Aorta (tissue), 5 donors: ENCODE measurements at places on chromosomes 12 and 14. TPM values are rescaled to one million over a fixed set of nuclear protein-coding genes. Genes with fewer than 3 reads are reported as not detected.

DNA sequence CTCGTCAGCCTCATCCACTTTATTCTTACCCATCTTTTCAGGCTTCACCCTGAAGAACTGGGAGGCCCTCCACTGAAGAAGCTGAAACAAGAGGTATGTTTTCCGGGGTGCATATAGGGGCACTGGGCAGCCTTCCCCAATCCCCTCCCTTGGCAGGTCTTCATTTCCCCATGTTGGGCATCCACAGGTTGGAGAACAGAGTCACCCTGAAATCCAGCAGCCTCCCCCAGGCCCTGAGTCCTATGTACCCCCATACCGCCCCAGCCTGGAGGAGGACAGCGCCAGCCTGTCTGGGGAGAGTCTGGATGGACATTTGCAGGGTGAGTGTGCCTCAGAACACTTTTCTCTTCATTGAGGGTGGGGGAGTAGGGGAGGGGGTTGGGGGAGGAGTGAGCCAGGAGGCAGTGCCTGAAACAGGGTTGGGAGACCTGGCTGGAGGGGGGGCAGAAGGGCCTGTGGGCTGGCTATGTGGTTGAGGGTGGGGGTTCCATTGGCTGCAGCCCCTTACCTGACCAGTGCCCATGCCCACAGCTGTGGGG, 4.0 kb downstream of the NAB2 start:
- no peaks in the 10 kb centered on the region for H3K27me3 ChIP-seq
- H3K4me3 ChIP-seq, result no peak overlapping the region
- peaks cover 6% of the 10 kb centered on the region for H3K4me1 ChIP-seq
- no peak for DNase-seq
- no peak overlapping the region for H3K27ac ChIP-seq

DNA sequence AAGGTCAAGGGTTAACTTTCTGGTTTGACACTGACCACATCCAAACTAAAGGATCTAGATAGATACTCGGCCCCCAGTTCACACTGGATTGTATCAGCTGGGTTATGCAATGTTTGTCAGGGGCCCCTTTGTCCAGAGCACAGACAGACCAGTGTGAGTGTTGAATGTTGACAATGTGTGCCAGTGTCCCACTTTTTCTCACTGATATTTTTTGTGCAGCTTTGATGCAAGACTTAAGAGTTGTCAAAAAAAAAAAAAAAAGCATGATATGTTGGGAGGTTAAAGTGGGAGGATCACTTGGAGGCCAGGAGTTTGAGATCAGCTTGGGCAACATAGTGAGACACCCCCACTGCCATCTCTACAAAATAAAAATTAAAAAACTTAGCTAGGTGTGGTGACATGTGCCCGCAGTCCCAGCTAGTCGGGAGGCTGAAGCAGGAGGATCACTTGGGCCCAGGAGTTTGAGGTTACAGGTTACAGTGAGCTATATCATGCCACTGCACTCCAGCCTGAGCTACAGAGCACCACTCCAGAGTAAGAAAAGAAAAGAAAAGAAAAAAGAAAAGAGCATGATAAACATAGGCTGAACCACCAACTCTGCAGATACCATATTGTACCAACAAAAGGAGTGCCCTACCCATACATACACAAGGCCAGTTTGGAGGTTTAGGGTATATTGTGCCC, 97.5 kb downstream of the LGR5 start:
- DNase-seq, result no peak
- no peak overlapping the region for H3K27ac ChIP-seq
- H3K36me3 ChIP-seq, result no peaks in the 10 kb centered on the region
- H3K4me1 ChIP-seq, result no peaks in the 10 kb centered on the region
- H3K4me3 ChIP-seq, result no peak overlapping the region

GRCh38 chr14:65815127-65815526, 402.6 kb downstream of the FUT8 start:
- no peak for DNase-seq
- H3K4me1 ChIP-seq, result no peaks in the 10 kb centered on the region
- no peaks in the 10 kb centered on the region for H3K36me3 ChIP-seq

DNA sequence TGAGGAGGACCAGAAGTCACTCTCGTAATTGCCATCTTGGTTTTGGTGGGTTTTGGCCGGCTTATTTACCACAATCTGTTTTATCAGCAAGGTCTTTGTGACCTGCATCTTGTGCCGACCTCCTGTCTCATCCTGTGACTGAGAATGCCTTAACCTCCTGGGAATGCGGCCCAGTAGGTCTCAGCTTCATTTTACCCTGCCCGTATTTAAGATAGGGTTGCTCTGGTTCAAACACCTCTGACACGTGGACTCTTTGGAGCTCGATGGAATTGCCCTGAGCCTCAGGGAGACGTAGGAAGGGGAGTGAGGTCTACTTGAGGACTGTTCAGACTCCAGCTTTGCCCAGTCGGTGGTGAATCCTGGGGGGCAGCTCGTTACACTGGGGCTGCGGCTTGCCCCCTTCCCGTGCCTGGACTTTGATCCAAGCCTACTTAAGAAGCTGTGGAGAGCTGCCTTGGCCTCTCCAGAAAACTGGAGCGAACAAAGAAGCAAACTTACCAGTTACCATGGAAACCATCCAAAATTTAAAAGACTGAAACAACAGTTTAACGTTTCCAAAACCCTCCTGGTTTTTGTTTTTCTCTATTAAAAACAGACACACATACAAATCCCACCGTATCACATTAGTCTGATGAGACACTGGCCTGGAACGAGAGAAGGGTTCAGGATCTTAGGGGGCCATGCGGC, 28.0 kb downstream of the CALM1 start:
- H3K4me3 ChIP-seq, result no peak overlapping the region
- H3K27me3 ChIP-seq, result no peaks in the 10 kb centered on the region
- H3K4me1 ChIP-seq, result no peaks in the 10 kb centered on the region
- peak; percentile 53 for DNase-seq
- H3K36me3 ChIP-seq, result no peaks in the 10 kb centered on the region

GRCh38 chr12:104478396-104479122, 21.8 kb downstream of the CHST11 start:
- no peak overlapping the region for H3K27ac ChIP-seq
- H3K4me3 ChIP-seq, result no peak overlapping the region
- no peaks in the 10 kb centered on the region for H3K4me1 ChIP-seq
- no peak for DNase-seq
- H3K27me3 ChIP-seq, result no peaks in the 10 kb centered on the region

- no peak overlapping the region for H3K27ac ChIP-seq
- no peak for DNase-seq
- no peaks in the 10 kb centered on the region for H3K36me3 ChIP-seq
- no peaks in the 10 kb centered on the region for H3K27me3 ChIP-seq
- H3K4me3 ChIP-seq, result no peak overlapping the region
These were observed 31.3 kb upstream of the SSTR1 start for GRCh38 chr14:38176379-38176778.

DNA sequence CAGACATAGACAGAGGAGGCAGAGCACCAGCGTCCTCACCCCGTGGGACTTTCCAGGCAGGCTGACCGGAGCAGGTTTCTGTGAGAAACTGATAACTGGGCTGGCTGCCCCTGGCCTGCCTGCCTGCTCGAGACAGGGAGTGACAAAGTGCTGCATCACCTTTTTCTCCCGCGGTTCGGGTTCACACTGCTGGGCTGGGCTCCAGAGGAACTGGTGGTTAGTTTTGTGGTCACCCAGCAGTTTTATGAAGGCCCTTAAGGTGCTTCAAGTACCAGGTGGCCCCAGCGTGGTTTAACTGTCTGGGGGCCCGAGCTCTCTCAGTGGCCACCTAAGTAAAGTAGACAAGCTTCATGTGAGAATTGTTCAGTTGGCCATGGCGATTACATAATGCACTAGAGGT, 1073.6 kb downstream of the BCL11B start:
- DNase-seq, result no peak
- H3K36me3 ChIP-seq, result no peaks in the 10 kb centered on the region
- no peaks in the 10 kb centered on the region for H3K27me3 ChIP-seq
- no peaks in the 10 kb centered on the region for H3K4me1 ChIP-seq
- H3K27ac ChIP-seq, result no peak overlapping the region
- H3K4me3 ChIP-seq, result no peak overlapping the region

GRCh38 chr14:57388067-57388466, 2.3 kb upstream of the NAA30 start:
- DNase-seq, result no peak
- no peaks in the 10 kb centered on the region for H3K36me3 ChIP-seq
- no peak overlapping the region for H3K27ac ChIP-seq
- peaks cover 3% of the 10 kb centered on the region for H3K4me1 ChIP-seq
- H3K4me3 ChIP-seq, result no peak overlapping the region
- no peaks in the 10 kb centered on the region for H3K27me3 ChIP-seq

- H3K4me3 ChIP-seq, result no peak overlapping the region
- H3K27me3 ChIP-seq, result no peaks in the 10 kb centered on the region
- H3K4me1 ChIP-seq, result no peaks in the 10 kb centered on the region
- H3K36me3 ChIP-seq, result no peaks in the 10 kb centered on the region
- H3K27ac ChIP-seq, result no peak overlapping the region
- DNase-seq, result no peak
These were observed 118.7 kb downstream of the KSR2 start for GRCh38 chr12:117850048-117850447.

GRCh38 chr12:117408161-117408791, 46.9 kb upstream of the NOS1 start:
- no peak overlapping the region for H3K4me3 ChIP-seq
- no peaks in the 10 kb centered on the region for H3K36me3 ChIP-seq
- no peak overlapping the region for H3K27ac ChIP-seq
- H3K27me3 ChIP-seq, result no peaks in the 10 kb centered on the region
- peak; percentile 50 for DNase-seq

DNA sequence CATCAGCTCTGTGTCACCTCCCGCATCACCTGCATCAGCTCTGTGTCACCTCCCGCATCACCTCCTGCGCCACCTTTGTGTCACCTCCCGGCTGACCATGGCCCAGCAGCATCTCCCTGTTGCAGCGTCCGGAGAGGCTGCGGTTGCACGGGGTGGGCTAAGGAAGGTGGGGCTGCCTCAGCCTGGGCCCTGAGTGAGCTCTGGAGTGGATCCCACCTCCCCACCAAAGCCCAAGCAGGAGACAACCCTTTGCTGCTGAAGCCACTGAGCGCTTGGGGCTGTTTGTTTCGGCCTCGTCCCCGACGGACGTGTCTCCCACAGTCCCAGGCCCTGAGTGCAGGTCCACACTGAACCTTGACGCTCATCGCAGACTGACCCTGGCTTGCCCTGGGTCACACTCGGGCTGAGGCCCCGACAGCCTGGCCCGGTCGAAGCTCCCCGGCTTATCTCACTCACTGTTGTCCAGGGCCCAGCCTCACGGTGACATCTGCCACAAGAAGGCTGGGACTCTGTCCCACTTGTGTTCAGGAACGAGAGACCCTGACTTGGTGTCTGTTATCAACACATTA, 12.2 kb downstream of the TMEM121 start:
- H3K36me3 ChIP-seq, result no peaks in the 10 kb centered on the region
- no peak overlapping the region for H3K4me3 ChIP-seq
- no peaks in the 10 kb centered on the region for H3K4me1 ChIP-seq

DNA sequence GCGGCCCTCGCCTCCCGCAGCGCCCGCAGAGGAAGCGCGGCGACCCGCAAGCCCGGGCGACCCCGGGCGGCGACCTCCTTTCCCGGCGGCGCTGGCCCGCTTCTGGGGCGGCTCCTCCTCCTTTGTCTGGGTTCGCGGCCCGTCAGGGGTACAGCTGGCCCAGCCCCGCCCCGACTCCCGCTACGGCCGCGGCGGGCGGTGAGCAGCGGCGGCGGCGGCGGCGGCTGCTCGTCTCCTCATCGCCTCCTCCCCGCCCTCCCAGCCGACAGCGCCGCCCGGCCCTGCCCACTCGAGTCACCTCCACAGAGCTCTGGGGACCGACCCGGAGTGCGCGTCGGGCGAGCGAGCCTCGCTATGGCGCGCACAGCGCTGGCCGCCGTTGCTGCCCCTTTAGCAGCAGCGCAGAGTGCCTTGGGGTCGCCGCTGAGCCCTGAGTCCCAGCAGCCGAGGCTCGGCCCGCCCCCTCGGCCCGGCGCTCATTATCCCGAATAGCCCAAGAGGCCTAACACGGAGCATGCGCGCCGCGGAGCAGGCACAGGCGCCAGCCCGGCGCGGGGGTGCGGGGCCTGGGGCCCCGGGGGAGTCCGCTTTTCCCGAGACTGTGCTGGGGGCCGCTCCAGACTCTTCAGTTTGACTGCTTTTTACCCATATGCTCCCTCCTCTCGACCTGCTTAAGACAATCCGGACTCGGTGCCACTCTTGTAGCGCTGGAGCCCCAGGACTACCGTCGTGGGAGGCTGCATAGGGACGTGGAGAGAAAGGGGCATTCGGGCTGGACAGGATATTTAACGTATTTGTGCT, at the start of gene SOS2:
Gene SOS2, minus strand, starts transcription at position 104 of the 801 bp plus-strand sequence. CDS start 295 bp downstream, outside the sequence.
- peak within 1 kb of the TSS; percentile 84 for H3K27ac ChIP-seq
- no peaks in the 10 kb centered on the region for H3K36me3 ChIP-seq
- DNase-seq, result peak; percentile 95
- peak within 1 kb of the TSS; percentile 99 for H3K4me3 ChIP-seq

DNA sequence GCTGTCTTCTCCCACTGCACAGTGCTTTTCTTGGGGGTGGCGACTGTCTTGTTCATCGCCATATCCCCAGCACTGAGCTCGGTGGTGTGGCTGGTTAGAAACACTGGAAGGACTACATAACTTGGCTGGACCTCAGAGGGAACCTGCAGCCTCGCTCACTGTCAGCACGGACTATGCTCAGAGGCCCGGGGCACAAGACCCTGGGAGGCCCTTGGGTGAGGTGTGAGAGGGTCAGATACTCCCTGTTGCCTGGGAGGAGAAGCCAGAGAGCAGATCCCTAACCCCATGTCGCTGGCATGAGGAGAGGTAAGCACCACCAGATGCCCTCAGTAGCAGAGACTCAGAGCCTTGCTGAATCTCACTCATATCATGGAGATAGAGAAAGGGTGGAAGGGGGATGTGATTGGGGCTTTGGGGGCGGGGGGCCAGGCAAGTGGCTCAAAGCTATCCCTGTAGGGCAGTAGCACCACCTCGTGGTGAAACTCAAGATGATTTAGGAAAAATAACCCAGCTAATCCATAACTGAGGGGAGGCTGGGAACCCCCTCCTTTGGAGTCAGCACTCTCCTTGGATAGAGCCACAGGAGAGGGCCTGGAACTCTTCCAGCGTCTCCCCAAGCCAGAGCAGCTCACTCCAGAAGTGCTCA, 18.7 kb upstream of the HDAC7 start:
- no peak overlapping the region for H3K4me3 ChIP-seq
- DNase-seq, result no peak
- H3K4me1 ChIP-seq, result no peaks in the 10 kb centered on the region
- H3K36me3 ChIP-seq, result no peaks in the 10 kb centered on the region
- H3K27me3 ChIP-seq, result no peaks in the 10 kb centered on the region

GRCh38 chr12:109462868-109463692, 14.0 kb downstream of the KCTD10 start:
- H3K27me3 ChIP-seq, result no peaks in the 10 kb centered on the region
- peak; percentile 92 for DNase-seq
- no peak overlapping the region for H3K4me3 ChIP-seq
- H3K27ac ChIP-seq, result peak overlapping the region; percentile 99

C12orf54 gene
- total RNA-seq, result not detected

CCDC38 gene
- not detected for total RNA-seq

PKP2 gene
- 1.4 TPM for total RNA-seq

KRT83 gene
- not detected for total RNA-seq

FGF23 gene
- not detected for total RNA-seq

PLCZ1 gene
- 0.66 TPM for total RNA-seq

NRIP2 gene
- total RNA-seq, result 8.1 TPM

AQP5 gene
- 1.2 TPM for total RNA-seq

VRTN gene
- total RNA-seq, result not detected
